ENCODE measurements at places on chromosomes 7 and 10. TPM values are rescaled to one million over a fixed set of nuclear protein-coding genes. Genes with fewer than 3 reads are reported as not detected.

GRCh38 chr10:133134411-133135115 is 25.5 kb upstream of the KNDC1 start:
- H3K27me3 ChIP-seq: no peaks in the 10 kb centered on the region
- DNase-seq: no peak
- H3K4me1 ChIP-seq: no peaks in the 10 kb centered on the region
- H3K36me3 ChIP-seq: no peaks in the 10 kb centered on the region
- no peak overlapping the region for H3K4me3 ChIP-seq

- peak; percentile 92 for DNase-seq
- H3K4me1 ChIP-seq: no peaks in the 10 kb centered on the region
- no peaks in the 10 kb centered on the region for H3K27me3 ChIP-seq
- no peak overlapping the region for H3K27ac ChIP-seq
- no peak overlapping the region for H3K4me3 ChIP-seq
These were observed 52.5 kb downstream of the PRF1 start for GRCh38 chr10:70549962-70550458.

DNA sequence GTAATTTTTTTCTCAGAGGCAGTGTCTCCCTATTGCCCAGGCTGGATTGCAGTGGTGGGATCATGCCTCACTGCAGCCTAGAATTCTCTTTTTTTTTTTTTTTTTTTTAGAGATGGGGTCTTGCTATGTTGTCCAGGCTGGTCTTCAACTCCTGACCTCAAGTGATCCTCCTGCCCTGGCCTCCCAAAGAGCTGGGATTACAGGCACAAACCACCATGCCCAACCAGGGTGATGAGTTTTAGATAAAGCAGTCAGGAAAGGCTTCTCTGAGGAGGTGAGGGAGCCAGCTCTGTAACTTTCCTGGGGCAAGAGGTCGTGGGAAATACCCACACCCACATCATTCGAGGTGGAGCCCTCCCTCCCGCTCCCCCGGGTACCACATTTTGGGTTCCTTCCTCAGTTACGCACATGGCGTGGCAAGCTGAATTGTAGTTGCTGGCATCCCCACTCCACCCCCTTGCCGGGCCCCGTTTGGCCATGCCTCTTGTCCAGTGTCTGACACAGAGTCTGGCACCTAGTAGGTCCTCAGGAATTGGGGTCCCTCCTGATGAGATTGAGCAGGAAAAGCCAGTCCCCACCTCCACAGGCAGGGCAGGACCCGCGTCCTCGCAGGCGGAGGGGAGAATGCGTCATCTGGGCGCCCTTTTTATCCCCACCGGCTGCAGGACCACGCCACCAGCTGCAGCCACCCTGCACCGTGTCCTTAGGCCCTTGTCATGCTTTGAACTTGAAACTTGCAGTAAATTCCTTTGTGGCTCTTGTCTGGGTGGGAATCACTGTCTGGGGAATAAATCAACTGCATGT is 43.4 kb downstream of the CLIP2 start:
- no peaks in the 10 kb centered on the region for H3K27me3 ChIP-seq
- H3K4me1 ChIP-seq: no peaks in the 10 kb centered on the region
- H3K36me3 ChIP-seq: no peaks in the 10 kb centered on the region
- no peak for DNase-seq

- H3K4me3 ChIP-seq: no peak overlapping the region
- H3K27me3 ChIP-seq: no peaks in the 10 kb centered on the region
- no peak for DNase-seq
These were observed 737.1 kb upstream of the ZWINT start for GRCh38 chr10:57098146-57098545.

GRCh38 chr10:59181668-59182067 is 5.2 kb downstream of the PHYHIPL start:
- no peak overlapping the region for H3K4me3 ChIP-seq
- no peaks in the 10 kb centered on the region for H3K36me3 ChIP-seq
- no peak overlapping the region for H3K27ac ChIP-seq
- peaks cover 11% of the 10 kb centered on the region for H3K27me3 ChIP-seq
- H3K4me1 ChIP-seq: no peaks in the 10 kb centered on the region

- H3K27me3 ChIP-seq: no peaks in the 10 kb centered on the region
- H3K27ac ChIP-seq: no peak overlapping the region
- H3K4me1 ChIP-seq: no peaks in the 10 kb centered on the region
- H3K4me3 ChIP-seq: no peak overlapping the region
These were observed 108.9 kb downstream of the ARID5B start for GRCh38 chr10:62010366-62010765.

DNA sequence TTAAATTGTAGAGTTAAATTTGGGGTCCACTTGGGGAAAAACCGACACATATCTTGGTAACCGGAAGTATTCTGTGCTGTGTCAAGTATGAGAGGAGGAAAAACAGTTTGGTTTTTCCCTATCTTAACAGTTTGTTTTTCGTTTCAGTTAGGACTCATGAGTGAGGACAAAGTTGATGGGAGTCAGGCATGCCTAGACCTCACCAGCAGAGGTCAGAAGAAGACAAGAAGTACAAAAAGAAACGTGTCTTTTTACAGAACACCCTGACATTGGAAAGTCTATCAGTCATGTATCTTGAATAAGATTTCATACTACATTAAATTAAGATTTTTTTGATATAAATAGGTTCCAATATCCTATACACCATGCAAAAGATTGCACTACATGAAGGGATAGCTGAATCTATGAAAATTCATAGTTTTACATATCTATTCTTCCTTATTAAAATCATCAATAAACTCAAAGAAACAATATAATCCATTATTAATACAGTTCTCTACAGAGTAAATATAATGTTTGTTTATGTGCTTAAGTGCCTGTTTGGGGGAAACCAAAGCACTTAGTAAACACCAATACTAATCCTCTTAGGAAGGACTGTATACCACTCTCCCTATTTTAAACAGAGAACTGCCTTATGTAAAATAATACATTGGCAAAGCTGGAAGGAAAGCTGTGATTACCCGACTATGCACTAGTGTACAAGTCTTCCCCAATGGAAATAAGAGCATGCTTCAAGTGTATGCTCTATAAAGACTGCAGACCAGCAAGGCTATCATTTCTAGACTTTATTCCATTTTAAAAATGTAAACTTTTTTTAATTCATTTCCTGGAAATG is 95.6 kb downstream of the USP6NL start:
- H3K36me3 ChIP-seq: 0 out of 2 replicates have a peak, but pooled peaks cover 3% of the 10 kb centered on the region
- no peak overlapping the region for H3K4me3 ChIP-seq
- H3K4me1 ChIP-seq: no peaks in the 10 kb centered on the region
- H3K27me3 ChIP-seq: no peaks in the 10 kb centered on the region

GRCh38 chr10:62297857-62298256 is 29.2 kb upstream of the RTKN2 start:
- H3K4me3 ChIP-seq: no peak overlapping the region
- no peak for DNase-seq
- no peak overlapping the region for H3K27ac ChIP-seq
- no peaks in the 10 kb centered on the region for H3K27me3 ChIP-seq
- H3K36me3 ChIP-seq: no peaks in the 10 kb centered on the region

GRCh38 chr10:46525824-46526681 is 30.4 kb downstream of the GPRIN2 start:
- H3K4me1 ChIP-seq: no peaks in the 10 kb centered on the region
- H3K4me3 ChIP-seq: no peak overlapping the region
- no peak for DNase-seq
- H3K27me3 ChIP-seq: no peaks in the 10 kb centered on the region

Gene OIT3
- polyA plus RNA-seq: not detected

Gene FEZF1
- polyA plus RNA-seq: 15.7 TPM

Gene C10orf67
- polyA plus RNA-seq: 0.03 TPM

Gene CCSER2
- 2.7 TPM for polyA plus RNA-seq

Gene MAD1L1
- polyA plus RNA-seq: 61.5 TPM

Data from H1 (cell line).